ENCODE measurements at places on chromosomes 13 and 19.
A peak's percentile ranks its signal among the peaks of the same experiment; 100 is the strongest.

DNA sequence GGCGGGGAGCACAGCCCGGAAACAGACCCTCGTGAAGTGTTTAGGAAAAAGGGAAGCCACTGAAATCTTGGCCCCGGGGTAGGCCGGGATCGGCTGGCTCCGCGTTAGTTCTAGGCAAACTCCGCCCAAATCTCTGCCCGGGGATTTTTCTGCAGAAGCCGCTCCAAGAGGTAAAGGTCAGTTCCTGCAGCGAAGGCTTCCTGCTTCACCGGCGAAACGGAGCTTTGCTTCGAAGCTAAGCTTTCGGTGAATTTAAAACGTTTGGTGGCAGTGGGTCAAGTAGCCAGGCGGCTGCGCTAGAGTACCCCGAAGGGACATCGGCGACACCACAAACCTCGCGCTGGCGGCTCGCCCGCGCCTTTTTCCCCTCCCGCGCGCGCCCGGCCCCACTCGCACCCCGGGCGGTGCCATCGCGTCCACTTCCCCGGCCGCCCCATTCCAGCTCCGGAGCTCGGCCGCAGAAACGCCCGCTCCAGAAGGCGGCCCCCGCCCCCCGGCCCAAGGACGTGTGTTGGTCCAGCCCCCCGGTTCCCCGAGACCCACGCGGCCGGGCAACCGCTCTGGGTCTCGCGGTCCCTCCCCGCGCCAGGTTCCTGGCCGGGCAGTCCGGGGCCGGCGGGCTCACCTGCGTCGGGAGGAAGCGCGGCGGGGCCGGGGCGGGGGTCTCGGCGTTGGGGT lies 441 bp downstream of the GJB2 start:
- no peak for DNase-seq

DNA sequence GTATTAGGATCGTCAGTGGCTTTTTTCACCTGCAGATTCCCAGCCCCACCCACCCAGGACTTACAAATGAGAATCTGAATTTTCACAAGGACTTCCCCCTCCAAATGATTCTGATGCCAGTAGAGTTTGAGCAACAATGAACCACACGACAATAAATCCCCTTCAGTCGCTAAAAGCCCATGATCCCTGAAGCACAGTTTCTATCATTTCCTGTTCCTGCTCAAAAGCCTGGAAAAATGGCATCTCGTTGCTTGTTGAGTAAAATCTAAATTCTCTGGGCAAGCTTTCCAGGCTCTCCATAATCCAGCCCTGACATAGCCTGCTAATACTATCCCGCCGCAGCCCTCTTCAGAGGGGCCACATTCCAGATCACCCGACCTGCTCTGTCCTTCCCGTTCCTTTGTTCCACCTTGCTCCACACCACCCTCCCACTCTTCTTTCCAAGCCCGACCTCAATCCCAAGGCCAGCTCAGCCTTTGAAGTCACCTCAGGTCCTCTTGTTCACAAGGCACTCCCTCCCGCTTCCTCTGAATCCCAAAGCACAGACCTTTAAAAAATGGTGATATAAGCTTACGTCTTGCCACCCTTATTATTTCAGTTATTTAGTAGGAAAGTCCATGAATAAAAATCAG lies 67.9 kb downstream of the NUFIP1 start:
- DNase-seq: no peak

DNA sequence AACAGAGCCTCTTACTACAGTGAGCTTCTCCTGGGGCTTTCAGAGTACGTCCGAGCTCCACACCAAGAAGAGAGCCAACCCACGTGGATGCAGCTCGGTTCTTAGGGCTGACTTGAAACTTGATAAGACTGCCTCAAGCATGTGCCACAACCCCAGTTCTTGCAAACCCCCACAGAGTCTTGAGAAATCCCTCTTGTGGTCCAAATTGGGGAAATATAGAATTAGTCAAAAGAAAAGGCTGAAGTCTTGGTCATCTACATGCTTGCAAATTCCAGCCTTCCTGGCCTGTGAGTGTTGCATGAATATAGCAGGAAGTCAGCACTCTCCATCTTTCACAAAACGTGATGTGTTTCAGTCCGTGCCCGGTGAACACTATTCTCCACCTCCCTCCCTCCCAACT lies 95.2 kb downstream of the GGACT start:
- no peak for DNase-seq

GRCh38 chr19:41323430-41324125 lies 13.6 kb downstream of the CCDC97 start:
- DNase-seq: peak; percentile 99

DNA sequence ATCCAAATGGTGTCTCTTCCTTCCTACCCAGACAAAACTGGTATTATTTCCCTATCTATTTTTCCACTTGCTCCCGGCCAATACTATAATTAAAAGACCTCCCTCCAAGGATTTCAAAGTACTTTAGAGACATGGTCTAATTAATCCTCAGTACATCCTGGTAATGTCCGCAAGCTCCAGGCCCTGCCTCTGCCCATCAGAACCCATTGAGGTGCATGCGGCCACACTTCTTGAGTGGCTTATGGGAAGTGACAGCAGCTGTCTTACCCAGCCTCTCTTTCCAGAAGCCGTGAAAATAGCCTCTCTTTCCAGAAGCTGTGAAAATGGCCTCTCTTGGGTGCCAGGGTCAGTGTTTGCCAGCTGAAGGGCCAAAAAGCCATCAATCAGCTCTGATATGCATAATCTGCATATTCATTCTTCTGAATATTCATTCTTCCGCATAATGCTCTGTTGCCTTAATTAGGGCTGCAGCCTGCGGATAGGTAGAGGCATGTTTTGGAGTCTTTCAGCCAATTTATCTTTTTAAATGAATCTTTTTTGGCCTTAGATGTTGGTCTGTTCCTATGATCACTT lies 148.4 kb upstream of the TMTC4 start:
- no peak for DNase-seq

DNA sequence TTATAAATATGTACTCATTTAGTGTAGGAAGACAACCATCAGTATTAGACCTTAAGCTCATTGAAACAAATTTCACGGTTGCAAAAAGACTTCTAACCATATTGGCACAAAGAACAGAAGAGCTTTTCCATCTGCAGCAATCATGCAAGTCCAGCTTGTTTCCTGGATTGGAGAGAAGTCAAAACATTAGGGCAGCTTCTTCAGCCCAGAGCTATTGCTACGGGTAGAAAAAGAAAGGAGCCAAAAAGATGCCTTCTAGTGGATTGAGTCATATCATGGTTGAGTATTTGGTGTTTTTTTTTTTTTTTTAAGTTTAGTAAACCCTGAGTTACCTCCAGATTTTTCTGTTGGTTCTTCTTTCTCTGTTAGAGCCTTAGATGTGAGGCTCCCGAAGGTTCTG lies 99.8 kb downstream of the WDFY2 start:
- peak; percentile 17 for DNase-seq

DNA sequence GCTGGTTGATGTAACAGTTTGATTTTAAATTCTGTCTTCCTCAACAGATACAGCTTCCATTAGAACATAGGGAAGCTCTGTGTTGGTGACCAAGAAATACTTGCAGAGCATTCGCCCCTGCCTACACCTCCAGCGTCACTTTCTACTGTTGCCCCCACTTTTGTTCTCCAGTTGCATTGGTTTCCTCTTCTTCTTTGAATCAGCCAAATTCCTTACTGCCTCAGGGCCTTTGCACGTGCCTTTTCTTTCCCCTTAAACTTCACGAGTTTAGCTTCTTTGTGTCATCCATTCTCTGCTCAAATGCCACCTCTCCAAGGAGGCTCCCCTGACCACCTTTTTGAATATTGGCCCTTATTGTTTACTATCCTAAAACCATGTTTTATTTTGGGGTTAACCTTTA lies 5.7 kb downstream of the KLK5 start:
- no peak for DNase-seq

DNA sequence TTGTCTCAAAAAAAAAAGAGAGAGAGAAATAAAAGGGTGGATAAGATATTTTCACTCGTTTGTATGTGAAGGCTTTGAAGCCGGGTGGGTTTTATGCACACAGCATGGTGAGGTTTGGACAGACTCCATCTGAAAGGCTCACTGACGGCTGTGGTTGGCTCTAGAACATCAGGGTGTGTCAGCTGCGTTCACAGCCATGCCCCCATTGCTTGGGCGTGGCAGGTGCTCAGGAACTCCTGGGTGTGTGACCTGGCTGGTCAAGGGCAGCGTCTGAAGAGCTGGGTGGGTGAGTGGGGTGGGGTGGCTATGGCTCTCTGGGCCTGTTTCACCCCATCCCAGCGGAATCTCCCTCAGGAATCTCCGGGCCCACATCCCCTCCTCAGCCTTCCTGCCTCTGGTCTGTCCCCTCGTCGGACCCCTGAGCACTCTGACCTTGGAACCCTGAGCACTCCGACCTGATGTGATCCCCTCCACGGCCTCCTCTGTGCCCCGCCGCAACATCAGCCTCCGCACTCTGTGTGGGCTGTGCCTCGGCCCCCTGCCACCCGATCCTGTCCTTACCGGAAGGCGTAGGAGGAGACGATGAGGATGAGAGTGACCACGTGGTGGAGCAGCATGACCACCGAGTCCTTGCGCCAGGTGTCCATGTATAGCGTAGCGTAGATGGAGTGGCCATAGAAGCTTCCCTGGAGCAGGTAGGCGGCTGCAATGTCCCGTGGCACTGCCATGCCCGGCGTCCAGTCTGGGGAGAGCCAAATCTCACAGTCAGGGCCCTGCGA lies 12.2 kb downstream of the CERS1 start:
- DNase-seq: no peak

DNA sequence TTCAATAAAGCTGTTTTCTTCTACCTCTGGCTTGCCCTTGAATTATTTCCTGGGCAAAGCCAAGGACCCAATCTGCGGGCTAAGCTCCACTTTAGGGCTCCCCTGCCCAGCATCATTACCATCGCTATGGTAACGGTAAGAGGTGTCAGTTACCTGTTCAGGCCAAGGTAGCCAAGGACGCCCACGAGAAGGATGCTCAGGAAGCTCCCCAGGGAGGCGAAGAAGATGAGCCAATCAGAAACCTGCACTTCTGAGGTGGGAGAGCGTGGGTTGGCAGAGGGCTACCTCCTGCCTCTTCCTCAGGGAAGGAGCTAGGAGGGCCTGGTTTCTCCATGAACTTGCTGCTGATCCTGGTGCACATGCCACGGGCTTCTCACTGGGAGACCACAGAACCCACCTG lies 24.7 kb downstream of the IL12RB1 start:
- no peak for DNase-seq

GRCh38 chr19:7264858-7265257 lies 29.4 kb downstream of the INSR start:
- no peak for DNase-seq

GRCh38 chr19:38201731-38202130 lies 22.3 kb downstream of the DPF1 start:
- no peak for DNase-seq

All from fibroblast of skin of scalp (primary cell).